Activated CD4-positive, alpha-beta T cell treated with anti-CD3 and anti-CD28 coated beads for 1 hour (primary cell): ENCODE measurements at places on chromosomes 7 and 10.

GRCh38 chr7:131108212-131108940, 219.3 kb upstream of the MKLN1 start:
- no peak for DNase-seq

DNA sequence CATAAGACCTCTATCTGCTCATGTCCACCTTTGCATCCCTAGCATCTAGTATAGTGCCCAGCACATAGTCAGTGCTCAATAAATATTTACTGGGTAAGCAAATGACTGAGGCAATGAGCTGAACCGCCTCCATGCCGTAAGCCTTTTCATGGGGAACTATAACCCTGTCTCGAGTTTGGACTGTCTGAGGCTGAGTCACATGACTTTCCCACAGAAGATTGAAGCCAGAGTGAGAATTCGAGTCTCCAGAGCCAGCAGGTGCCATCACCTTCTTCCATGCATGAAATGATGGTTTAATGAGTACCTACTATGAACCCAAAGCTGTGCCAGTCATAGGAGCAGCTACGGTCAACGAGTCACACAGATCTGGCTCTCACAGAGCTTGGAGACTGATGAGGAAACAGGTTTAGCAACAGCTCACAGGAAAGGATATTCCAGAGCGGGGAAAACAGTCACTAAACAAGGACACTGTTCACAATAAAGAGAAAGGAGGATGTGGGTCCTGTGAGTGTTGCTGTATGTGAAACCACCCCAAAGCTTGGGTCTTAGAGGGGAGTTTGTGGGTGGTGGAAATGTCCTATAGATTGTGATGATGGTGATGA, 75.2 kb downstream of the TEX36 start:
- no peak for DNase-seq

GRCh38 chr10:22329150-22329549, 8.3 kb downstream of the BMI1 start:
- no peak for DNase-seq

DNA sequence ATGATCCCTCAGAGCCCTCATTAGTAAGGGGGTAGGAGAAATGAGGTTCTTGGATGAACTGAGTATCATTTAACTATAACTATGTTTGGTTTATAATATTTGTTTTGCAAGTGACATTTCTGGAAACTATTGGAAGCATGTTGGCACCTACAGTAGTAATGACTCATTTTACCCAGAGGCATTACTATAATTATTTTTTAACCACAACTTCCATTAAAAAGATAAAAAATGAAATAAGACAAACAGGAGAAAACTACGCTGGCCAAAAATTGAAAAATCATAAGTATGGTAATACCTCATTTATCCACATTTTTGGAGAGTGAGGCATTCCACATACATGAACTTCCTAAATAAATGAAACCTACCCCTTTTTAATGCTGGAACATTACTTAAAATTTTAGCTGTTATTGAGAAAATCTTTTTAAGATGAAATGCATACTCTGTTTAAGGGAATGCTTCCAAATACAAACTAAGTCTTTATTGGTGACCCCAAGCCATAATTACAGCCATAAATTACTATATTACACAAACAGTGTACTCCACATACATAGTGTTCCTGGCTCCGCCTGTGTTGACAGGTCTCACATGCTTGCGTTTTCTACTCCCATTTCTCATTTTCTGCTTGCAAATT, 84.6 kb upstream of the CAPZA2 start:
- DNase-seq: no peak

GRCh38 chr7:25803117-25803887, 348.7 kb upstream of the NFE2L3 start:
- DNase-seq: no peak

GRCh38 chr7:124276005-124276622, 243.2 kb upstream of the TMEM229A start:
- no peak for DNase-seq

- DNase-seq: no peak
These were observed 555.0 kb downstream of the TNS3 start for GRCh38 chr7:47026780-47027361.

- no peak for DNase-seq
These were observed 83.5 kb upstream of the DDC start for GRCh38 chr7:50648570-50649169.

DNA sequence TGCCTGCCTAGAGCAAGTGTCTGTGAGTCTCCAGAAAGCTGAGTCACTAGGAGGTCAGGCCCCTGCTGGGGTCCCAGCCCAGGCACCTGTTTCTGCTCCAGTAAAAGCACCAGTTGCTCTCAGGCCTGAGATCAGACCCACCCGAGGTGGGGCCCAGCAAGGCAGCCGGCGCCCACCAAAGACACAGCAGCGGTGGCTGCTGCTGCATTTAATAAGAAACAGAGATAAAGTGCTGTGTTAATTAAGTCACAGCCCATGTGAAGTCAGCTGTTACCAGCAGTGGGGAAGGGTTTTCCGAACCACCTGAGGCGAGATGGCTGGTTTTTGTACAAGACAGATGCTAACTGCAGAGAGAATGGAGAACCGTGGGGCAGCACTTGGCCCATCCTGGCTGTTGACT, 12.1 kb upstream of the LRRC18 start:
- no peak for DNase-seq

DNA sequence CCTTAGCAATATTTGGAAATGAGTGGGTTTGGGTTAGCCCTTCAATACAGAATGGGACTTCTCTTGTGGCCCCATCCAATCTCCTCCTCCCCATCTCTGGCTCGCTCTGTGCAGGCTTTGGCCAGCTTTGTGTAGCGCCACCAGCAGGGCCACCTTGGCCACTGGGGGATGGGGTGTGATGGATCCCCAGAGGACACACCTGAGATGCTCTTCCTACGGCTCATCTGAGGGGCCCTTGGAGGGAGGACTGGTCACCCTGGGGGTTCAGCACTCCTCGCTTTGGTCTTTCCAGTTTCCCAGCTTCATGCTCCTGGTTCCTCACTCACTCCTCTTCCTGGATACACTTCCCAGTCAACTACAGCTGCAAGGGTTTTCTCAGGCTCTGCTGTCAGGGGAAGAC, 15.3 kb upstream of the C10orf90 start:
- DNase-seq: no peak

DNA sequence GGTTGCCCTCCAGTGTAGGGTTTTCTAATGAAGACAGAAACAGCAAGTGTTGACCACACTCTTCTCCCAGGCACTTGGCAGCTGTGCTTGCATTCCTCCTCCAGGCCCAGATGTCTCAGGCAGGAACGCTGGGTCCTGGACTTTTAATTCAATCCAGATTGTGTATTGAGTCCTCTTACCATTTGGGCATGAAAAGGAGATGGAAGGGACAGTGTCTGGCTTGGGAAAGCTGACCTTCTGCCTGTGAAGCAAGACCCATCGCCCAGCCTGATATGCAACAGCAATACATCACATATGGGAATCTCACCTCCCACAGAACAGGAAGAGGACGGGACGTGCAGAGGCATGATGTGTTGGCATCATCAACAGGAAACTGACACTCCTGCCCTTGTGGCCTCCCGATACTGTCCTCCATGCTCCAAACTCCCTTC, 174.4 kb upstream of the LYZL2 start:
- DNase-seq: no peak

DNA sequence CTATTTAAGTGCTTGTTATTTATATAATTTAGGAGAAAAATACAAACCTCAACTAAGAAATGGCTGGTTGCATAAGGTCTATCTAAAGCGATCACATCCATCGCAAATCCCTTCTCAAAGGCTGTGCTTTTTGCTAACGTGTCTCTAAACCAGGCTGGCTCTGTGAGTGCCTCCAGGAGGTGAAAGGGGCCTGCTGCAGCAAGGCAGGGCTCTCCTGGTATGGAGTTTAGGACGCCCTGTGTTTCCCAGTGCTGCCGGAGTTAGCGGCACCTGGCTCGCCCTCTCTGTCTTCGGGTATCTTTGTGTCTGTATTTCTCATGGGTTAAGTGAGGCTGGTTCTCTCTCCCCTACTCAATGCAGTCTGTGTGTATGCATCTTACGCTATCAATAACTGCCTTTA, 68.4 kb upstream of the ATP6V0A4 start:
- DNase-seq: no peak

DNA sequence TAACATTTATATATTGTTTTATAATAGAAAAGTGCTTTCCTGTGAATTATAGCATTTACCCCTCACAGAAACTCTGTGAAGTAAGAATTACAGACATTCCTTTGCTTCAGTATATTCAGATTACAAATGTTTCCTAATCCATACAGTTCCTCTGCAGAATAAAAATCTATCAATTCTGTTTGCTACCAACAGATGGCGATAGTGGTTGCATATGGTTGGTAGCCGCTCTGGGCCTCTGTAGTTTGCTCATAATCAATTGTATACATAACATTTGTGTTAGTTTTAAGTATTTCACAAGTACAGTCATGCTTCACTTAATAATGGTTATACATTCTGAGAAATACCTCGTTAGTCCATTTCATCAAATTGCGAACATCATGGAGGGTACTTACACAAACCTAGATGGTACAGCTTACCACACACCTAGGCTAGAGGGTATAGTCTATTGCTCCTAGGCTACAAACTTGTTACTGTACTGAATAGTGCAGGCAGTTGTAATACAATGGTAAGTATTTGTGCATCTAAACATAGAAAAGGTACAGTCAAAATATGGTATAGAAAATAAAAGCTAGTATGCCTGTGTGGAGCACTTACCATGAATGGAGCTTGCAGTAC, 94.4 kb upstream of the STEAP4 start:
- no peak for DNase-seq

GRCh38 chr10:15710455-15710854, 9.3 kb downstream of the ITGA8 start:
- DNase-seq: no peak

DNA sequence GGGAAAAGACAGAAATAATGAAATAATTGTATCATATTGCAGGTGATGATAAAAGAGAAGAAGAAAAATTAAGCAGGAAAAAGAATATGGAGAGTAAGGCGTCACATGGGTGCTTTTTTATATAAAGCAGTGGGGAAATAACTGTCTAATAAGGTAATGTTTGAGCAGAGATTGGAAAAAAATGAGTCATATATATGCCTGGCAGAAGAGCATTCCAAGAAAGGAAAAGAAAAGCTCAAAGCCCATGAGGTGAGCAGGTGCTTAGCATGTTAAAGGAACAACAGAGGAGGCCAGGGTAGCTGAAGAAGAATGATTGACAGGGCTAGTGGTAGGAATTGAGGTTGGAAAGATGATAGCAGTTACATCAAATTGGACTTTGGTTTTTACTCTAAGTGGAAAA, 739.5 kb downstream of the SORCS1 start:
- DNase-seq: no peak

DNA sequence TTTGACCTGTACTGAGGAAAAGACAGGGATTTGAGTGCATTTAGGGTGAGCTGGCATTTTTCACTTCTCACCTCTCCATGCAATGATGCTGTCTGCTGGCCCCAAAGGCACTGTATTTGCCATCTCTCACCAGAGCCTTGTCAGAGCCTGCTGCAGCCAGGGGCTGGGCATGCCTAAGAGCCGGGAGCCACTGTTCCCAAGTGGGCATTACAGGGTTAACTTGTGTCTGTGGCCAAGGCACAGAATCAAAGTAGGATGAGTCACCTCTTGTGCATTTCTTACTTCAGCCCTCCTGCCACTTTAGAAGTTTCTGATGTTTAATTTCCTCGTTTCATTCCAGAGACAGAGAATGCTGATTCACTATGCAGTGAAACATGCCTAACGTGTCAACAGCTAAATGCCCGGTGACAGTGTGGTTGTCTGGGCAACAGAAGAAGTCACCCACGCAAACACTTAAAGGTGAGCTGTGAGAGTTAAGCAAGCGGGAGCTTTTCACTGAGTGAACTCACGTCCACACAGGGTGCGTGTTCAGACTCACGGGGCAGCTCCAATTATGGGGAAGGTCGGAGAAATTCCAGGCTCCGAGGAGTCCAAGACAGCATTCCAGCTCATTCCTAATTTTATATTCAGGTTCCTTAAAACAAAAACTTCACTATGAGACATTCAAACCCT, 57.1 kb upstream of the IGFBP3 start:
- no peak for DNase-seq

- DNase-seq: no peak
These were observed 68.5 kb upstream of the EEPD1 start for GRCh38 chr7:36084485-36085091.

DNA sequence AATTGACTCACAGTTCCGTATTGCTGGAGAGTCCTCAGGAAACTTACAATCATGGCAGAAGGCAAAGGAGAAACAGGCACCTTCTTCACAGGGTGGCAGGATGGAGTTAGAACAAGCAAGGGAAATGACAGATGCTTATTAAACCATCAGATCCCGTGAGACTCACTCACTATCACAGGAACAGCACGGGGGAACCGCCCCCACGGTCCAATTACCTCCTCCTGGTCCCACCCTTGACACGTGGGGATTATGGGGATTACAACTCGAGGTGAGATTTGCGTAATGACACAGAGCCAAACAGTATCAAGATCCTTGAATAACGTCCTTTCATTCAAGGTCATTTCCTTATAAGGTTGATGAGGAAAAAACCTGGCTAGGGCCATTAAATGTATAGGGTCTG, 176.6 kb downstream of the TPK1 start:
- no peak for DNase-seq

- DNase-seq: no peak
These were observed 58.8 kb upstream of the AGMO start for GRCh38 chr7:15620491-15621185.

DNA sequence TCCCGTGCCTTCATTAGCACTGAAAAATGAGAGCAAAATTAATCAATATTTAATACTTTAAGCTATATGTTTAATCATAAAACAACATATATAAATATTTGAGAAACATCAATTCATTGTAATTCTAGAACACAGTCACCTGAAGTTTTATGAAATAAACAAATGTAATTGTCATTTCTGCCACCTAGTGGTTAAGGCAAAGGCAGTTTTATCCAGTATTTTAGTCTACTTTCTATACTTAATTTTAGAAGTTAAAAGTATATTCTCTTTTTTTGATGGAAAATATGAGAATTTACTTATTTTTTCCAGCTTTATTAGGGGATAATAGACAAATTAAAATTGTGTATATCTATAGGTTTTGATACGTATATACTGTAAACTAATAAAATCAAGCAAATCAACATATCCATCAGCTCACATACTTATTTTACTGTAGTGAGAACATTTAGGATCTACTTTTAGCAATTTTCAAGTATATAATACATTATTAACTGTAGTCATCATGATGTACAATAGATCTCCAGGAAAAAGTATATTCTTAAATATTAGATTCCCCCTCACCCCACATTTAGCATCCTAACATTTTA, 16.9 kb downstream of the PCGF6 start:
- no peak for DNase-seq
